ENCODE measurements at places on chromosomes 5 and 9. TPM values are rescaled to one million over a fixed set of nuclear protein-coding genes. Genes with fewer than 3 reads are reported as not detected.
A peak's percentile ranks its signal among the peaks of the same experiment; 100 is the strongest.

Gene SLC23A1
- not detected for total RNA-seq

Gene RAI14
- total RNA-seq: 9.0 TPM

Gene LCN1
- total RNA-seq: not detected

Gene SET
- 953 TPM for total RNA-seq

Gene TNFSF15
- 2.3 TPM for total RNA-seq

Gene STC2
- total RNA-seq: 41.2 TPM

Gene FEM1C
- total RNA-seq: 14.7 TPM

Gene C5orf58
- total RNA-seq: not detected

Gene EGR1
- total RNA-seq: 48.1 TPM

Gene TGFBI
- not detected for total RNA-seq

Gene EFNA5
- not detected for total RNA-seq

- peak; percentile 18 for DNase-seq
- H3K27ac ChIP-seq: no peak overlapping the region
- no peak overlapping the region for H3K4me3 ChIP-seq
- no peaks in the 10 kb centered on the region for H3K27me3 ChIP-seq
- H3K4me1 ChIP-seq: peaks cover 5% of the 10 kb centered on the region
- H3K36me3 ChIP-seq: peaks cover 25% of the 10 kb centered on the region
Measured at GRCh38 chr9:37309136-37309535, 113.4 kb upstream of the GRHPR start.

DNA sequence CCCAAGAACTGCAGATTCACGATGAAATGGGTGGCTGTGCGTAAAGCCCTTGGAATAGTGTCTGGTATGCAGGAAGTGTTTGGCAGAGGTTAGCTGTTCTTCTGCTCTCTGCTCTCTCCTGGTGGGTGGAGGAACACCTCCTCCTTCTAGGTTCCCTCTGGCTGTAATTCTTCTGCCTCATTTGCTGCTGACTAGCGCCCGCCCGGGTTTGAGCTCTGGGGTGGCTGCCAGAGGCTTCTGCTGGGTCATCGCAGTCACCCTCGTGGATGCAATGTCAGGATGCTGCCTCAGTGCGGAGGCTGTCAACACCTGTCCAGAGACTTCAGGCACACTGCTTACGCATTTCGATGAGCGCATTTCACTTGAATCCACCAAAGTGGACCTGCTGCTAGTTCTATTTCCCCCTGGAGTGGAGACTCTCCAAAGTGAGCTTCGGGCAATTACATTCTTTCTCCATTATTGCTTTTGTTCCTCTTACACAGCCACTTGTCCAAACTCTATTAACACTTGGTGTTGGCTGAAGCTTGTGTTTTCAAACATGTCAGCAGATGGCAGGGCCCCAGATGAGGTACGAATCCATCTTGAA is 11.7 kb downstream of the DOCK2 start:
- peak overlapping the region; percentile 43 for H3K27ac ChIP-seq
- no peak overlapping the region for H3K4me3 ChIP-seq
- peaks cover 92% of the 10 kb centered on the region for H3K4me1 ChIP-seq
- H3K36me3 ChIP-seq: peaks cover 60% of the 10 kb centered on the region
- DNase-seq: no peak

DNA sequence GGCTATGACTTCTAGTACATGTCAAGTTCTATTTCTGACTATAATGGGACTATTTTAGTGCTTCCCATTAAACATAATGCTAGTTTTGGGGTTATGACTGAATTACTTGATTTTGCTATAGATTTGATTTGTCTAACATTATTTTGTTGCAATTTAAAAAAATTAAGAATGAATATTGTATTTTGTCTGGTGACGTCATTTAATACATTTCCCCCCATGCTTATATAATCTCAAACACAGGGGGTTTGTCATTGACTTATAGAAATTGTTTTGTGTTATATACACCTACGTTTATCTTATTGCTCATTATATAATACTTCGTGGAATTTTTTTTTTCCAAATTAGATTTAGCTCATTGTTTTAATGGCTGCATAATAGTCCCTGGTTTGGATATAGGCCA is 270.3 kb upstream of the VLDLR start:
- no peak overlapping the region for H3K4me3 ChIP-seq
- H3K4me1 ChIP-seq: no peaks in the 10 kb centered on the region
- H3K36me3 ChIP-seq: no peaks in the 10 kb centered on the region
- H3K27me3 ChIP-seq: peaks cover 3% of the 10 kb centered on the region
- no peak for DNase-seq
- H3K27ac ChIP-seq: no peak overlapping the region

DNA sequence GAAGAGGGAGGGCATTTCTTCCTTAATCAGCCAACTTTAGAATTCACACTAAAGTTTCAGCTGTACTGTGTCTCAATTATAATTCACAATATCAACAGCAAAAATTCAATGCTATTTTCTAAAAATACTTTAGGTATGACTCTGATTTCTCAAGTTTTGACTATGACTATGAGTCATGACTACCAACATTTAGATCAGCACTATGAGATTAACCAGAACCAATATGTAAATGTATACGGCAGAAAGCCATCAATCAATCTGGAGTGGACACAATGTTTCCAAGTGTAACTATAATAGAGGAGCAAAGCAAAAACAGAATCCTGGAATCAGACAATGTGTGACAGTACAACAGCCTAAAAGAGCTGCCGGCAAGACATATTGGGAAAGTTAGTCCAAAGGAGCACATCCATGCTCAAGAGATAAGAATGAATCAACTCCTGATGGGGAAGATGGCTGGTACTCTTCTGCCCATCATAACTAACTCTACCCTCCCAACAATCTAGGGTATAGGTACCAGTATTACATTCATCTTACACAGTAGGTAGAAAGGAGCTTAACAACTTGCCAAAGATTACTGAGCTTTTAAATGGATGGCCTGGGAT is 294.4 kb downstream of the SEMA5A start:
- no peak overlapping the region for H3K4me3 ChIP-seq
- H3K27ac ChIP-seq: no peak overlapping the region
- no peaks in the 10 kb centered on the region for H3K4me1 ChIP-seq
- no peaks in the 10 kb centered on the region for H3K36me3 ChIP-seq

GRCh38 chr5:10573487-10574145 is 9.7 kb downstream of the ANKRD33B start:
- H3K27me3 ChIP-seq: no peaks in the 10 kb centered on the region
- H3K36me3 ChIP-seq: peaks cover 5% of the 10 kb centered on the region
- peaks cover 18% of the 10 kb centered on the region for H3K4me1 ChIP-seq
- no peak for DNase-seq
- no peak overlapping the region for H3K27ac ChIP-seq
- H3K4me3 ChIP-seq: no peak overlapping the region

GRCh38 chr5:11555171-11555570 is 349.1 kb downstream of the CTNND2 start:
- no peak for DNase-seq
- no peaks in the 10 kb centered on the region for H3K36me3 ChIP-seq

GRCh38 chr5:123297866-123298265 is 125.3 kb downstream of the CEP120 start:
- peaks cover 27% of the 10 kb centered on the region for H3K27me3 ChIP-seq
- H3K4me1 ChIP-seq: no peaks in the 10 kb centered on the region
- no peak for DNase-seq
- H3K4me3 ChIP-seq: no peak overlapping the region
- no peak overlapping the region for H3K27ac ChIP-seq
- H3K36me3 ChIP-seq: no peaks in the 10 kb centered on the region

GRCh38 chr5:180688330-180689070 is 39.1 kb upstream of the FLT4 start:
- H3K4me1 ChIP-seq: peaks cover 60% of the 10 kb centered on the region
- H3K36me3 ChIP-seq: no peaks in the 10 kb centered on the region
- no peaks in the 10 kb centered on the region for H3K27me3 ChIP-seq
- H3K27ac ChIP-seq: peak overlapping the region; percentile 86

DNA sequence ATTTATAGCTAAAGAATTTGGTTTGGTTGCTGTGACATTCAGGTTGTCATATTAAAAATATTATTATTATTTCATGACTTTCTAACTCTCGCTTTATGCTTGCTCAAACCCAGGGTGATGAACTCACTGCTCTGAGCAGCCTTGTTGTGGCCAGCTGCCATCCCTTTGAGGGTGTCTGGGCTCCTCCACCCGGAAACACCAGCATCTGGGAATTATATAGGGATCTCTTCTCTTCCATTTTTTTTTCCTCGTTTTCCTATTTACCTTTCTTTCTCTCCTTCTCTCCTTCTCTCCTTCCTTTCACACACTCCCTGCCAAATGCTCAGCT is 355.8 kb upstream of the SMARCA2 start:
- H3K4me1 ChIP-seq: no peaks in the 10 kb centered on the region
- H3K27ac ChIP-seq: no peak overlapping the region
- H3K4me3 ChIP-seq: no peak overlapping the region
- H3K27me3 ChIP-seq: peaks cover 18% of the 10 kb centered on the region
- no peak for DNase-seq

GRCh38 chr5:112275671-112276070 is 143.4 kb downstream of the EPB41L4A start:
- no peak overlapping the region for H3K4me3 ChIP-seq
- no peak overlapping the region for H3K27ac ChIP-seq

- H3K4me3 ChIP-seq: no peak overlapping the region
- no peak for DNase-seq
- H3K27me3 ChIP-seq: peaks cover under 1% of the 10 kb centered on the region
- H3K27ac ChIP-seq: no peak overlapping the region
Measured at GRCh38 chr9:127081250-127082185, 40.9 kb downstream of the ANGPTL2 start.

DNA sequence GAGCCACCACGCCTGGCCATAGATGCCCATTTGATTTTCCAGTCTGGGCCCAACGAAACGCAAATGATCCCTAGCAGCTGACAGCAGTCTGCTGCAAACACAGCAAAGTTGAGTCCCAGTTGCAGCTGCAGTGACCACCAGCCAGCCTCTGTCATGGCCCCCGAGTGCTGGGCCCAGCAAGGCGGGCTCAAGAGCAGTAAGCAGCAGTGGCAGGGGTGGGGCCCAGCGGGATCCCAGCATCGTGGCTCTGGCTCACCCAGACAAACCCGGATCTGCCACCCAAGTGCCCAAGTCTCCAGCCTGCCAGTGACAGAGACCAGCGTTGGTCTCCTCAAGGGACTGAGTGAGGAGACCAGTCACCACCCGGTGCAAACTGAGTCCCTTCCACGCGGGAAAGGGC is 6.9 kb upstream of the LTC4S start:
- no peaks in the 10 kb centered on the region for H3K36me3 ChIP-seq
- H3K27me3 ChIP-seq: no peaks in the 10 kb centered on the region
- H3K27ac ChIP-seq: no peak overlapping the region
- no peak overlapping the region for H3K4me3 ChIP-seq
- no peaks in the 10 kb centered on the region for H3K4me1 ChIP-seq

GRCh38 chr9:98866435-98867102 is 59.1 kb downstream of the GALNT12 start:
- H3K4me1 ChIP-seq: peaks cover 4% of the 10 kb centered on the region
- no peak overlapping the region for H3K4me3 ChIP-seq
- H3K27ac ChIP-seq: no peak overlapping the region
- H3K27me3 ChIP-seq: peaks cover 6% of the 10 kb centered on the region
- no peaks in the 10 kb centered on the region for H3K36me3 ChIP-seq
- DNase-seq: no peak

- peaks cover 3% of the 10 kb centered on the region for H3K4me1 ChIP-seq
- H3K36me3 ChIP-seq: no peaks in the 10 kb centered on the region
- H3K27ac ChIP-seq: no peak overlapping the region
- H3K27me3 ChIP-seq: peaks cover 4% of the 10 kb centered on the region
- H3K4me3 ChIP-seq: no peak overlapping the region
Measured at GRCh38 chr5:168941901-168942300, 359.0 kb downstream of the SLIT3 start.

DNA sequence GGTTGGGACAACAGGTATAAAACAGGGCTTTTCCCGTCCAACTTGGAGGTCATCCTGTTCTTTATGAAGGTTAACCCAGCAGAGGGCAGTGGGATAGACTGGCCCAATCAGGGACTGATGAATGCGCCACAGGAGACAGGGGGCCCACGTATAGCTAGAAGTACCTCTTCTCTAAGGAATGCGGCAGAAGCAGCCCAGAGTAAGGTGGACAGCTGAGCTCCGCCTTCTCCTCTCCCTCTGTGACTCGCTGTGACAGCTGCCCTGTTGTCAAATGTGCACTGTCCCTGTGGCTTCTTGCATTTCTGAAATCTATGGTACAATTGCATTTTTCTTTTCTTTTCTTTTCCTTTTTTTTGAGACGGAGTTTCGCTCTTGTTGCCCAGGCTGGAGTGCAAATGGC is 306.6 kb downstream of the FBXL7 start:
- no peaks in the 10 kb centered on the region for H3K27me3 ChIP-seq
- no peak for DNase-seq
- H3K4me1 ChIP-seq: no peaks in the 10 kb centered on the region
- no peak overlapping the region for H3K27ac ChIP-seq

GRCh38 chr5:174623433-174624019 is 100.9 kb upstream of the MSX2 start:
- peaks cover 6% of the 10 kb centered on the region for H3K27me3 ChIP-seq
- no peaks in the 10 kb centered on the region for H3K36me3 ChIP-seq
- H3K4me1 ChIP-seq: no peaks in the 10 kb centered on the region
- no peak overlapping the region for H3K4me3 ChIP-seq
- no peak overlapping the region for H3K27ac ChIP-seq

DNA sequence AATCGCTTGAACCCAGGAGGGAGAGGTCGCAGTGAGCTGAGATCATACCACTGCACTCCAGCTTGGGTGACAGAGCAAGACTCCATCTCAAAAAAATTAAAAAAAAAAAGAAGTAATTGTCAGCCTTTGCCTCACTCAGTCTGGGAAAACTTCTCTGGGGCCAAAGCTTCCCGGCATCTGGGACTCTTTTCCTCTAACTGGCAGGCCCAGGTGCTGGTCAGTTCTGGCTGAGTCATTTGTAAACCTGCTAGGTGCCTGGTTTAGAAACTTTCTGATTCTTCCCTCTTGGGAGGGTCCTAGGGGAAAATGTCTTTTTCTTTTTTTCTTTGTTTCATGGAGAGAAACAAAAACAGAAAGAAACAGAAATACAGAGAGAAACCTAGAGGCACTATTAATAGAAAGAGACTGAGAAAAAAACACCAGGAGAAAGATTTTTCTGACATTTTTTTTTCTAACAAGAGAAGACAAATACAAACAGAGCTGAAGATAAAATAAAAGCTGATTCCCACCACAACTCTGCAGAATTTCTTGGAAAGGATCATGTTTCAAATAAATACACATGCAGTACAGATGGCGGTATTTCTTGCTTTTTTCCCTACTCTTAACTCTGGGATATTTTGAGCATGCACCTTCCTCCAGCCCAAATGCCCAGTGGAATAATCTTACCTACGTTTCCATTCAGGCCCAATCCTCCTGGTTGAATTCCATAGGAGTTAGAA is 22.1 kb upstream of the UBAP2 start:
- no peak for DNase-seq
- H3K4me1 ChIP-seq: no peaks in the 10 kb centered on the region
- H3K4me3 ChIP-seq: no peak overlapping the region
- no peaks in the 10 kb centered on the region for H3K27me3 ChIP-seq

GRCh38 chr5:57550132-57550531 is 67.5 kb upstream of the ACTBL2 start:
- no peaks in the 10 kb centered on the region for H3K36me3 ChIP-seq
- DNase-seq: no peak
- H3K27ac ChIP-seq: no peak overlapping the region

GRCh38 chr5:159471904-159472303 is 141.6 kb upstream of the IL12B start:
- no peak for DNase-seq
- peaks cover 6% of the 10 kb centered on the region for H3K36me3 ChIP-seq
- H3K4me3 ChIP-seq: no peak overlapping the region
- H3K4me1 ChIP-seq: peaks cover 18% of the 10 kb centered on the region

GRCh38 chr5:56389261-56389660 is 156.1 kb upstream of the ANKRD55 start:
- H3K4me3 ChIP-seq: no peak overlapping the region
- H3K27ac ChIP-seq: no peak overlapping the region
- DNase-seq: no peak
- H3K4me1 ChIP-seq: no peaks in the 10 kb centered on the region

GRCh38 chr5:133319905-133320520 is 268.2 kb downstream of the HSPA4 start:
- no peaks in the 10 kb centered on the region for H3K27me3 ChIP-seq
- H3K4me1 ChIP-seq: peaks cover 17% of the 10 kb centered on the region
- no peaks in the 10 kb centered on the region for H3K36me3 ChIP-seq
- DNase-seq: no peak
- no peak overlapping the region for H3K4me3 ChIP-seq
